ENCODE measurements at places on chromosomes 16 and 17.

GRCh38 chr17:48634493-48635208, 8.5 kb upstream of the HOXB9 start:
- DNase-seq: peak; percentile 57

DNA sequence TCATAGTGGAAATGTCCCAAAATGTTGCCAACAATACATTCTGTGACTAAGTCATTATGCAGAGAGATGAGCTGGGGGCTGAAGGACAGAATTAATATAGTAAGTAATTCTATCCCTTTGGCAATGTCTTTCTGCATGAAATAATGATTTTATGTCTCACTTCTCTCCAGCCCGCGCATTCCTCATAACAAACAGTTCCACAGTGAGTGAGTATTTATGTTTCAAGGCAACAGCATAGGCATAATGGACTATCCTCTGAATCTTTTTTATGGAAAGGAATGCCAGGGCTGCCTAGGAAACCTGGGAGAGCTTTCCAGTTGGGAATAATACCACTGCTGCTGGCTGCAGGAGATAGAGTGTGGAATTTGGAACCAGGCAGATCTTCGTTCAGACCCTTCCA, 477.7 kb downstream of the HS3ST4 start:
- DNase-seq: no peak

DNA sequence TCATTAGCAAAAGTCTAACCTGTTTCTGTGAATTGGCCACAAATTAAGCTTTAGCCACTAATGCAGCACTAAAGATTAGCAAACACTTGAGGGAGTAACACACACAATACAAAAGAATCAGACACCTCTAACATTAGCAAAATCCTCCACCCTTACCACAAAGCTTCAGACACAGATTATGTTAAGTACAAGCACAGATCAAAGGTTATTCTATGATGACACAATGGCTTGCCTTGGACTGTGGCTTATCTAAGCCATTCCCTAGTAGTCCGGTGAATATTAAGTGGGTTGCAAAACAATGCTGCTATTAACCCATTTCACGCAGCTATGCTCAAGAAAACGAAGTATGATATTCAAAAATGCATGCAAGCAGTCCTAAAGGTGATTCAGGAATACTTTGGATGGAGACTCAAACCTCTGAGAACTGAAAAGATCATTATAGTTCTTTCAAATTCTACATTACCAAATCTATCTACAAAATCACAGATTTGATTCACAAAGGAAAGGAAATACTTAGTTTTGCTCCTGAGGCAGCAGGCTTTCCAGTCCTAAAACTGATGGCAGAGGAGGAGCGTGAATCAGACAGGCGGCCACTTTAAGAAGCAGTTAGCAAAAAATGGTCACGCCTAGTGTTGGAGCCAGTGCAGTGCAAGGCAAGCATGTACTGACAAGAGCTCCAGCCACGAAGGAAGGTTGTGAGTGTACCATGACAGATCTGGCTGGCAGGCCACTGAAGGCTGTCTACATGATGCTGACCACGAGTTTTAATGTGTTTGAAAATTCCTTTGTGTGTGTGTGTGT, 67.2 kb downstream of the PARN start:
- no peak for DNase-seq

DNA sequence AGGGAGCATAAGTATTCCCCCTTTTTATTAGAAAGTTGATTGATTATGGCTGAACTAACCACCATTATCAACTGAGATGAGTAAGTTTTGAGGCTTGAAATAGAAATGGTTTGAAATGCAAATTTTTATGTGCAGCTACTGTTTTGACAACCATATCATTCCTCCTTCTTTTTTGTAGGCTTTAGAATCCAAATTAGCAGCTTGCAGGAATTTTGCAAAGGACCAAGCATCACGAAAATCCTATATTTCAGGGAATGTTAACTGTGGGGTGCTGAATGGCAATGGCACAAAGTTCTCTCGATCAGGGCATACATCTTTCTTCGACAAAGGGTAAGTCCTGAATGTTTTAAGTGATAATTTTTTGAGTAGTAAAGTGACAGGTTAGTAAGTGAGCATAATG, 24.1 kb downstream of the NDEL1 start:
- no peak for DNase-seq

DNA sequence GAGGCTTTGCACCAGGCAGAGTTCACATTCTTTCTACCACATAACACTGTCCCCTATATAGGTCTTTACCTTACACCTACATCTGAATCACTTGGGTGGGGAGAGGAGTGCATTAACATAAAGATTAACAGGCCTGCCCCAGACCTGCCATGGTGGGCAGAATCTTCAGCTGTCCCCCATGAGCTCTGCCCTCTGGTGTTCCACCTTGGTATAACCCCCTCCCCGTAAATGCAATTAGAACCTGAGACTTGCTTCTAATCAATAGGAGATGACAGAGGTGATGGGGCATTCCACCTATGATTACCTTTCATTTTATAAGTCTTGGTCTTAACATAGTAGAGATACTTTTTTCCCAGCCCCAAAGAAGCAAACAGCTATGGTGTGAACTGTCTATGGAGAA, 20.4 kb upstream of the GRIN2A start:
- no peak for DNase-seq

DNA sequence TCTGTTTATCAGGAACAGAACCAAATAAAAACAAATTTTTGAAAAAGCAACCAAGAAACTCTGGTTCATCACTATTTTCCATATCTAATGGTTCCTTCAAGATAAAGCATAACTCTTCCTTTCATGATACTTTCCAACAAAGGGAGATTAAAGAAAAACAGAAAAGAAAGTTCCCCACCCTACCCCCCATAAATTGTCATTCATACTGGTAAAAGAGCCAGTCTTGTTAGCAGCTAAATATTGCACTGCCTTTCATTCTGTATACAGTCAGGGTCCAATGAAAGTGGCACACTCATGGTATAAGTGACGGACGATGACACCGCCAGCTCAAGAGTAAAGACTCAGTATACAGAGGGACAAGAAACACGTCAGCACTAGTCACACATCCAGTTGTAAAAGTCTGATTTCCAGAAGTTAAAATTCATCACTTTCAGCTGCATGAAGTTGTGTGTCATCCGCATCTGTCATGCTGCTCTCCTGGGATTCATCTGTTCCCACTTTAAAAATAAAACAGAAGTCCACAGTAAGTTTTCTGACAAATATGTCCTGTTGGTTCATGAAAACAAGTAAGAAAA, 68.5 kb downstream of the CDC27 start:
- DNase-seq: no peak

DNA sequence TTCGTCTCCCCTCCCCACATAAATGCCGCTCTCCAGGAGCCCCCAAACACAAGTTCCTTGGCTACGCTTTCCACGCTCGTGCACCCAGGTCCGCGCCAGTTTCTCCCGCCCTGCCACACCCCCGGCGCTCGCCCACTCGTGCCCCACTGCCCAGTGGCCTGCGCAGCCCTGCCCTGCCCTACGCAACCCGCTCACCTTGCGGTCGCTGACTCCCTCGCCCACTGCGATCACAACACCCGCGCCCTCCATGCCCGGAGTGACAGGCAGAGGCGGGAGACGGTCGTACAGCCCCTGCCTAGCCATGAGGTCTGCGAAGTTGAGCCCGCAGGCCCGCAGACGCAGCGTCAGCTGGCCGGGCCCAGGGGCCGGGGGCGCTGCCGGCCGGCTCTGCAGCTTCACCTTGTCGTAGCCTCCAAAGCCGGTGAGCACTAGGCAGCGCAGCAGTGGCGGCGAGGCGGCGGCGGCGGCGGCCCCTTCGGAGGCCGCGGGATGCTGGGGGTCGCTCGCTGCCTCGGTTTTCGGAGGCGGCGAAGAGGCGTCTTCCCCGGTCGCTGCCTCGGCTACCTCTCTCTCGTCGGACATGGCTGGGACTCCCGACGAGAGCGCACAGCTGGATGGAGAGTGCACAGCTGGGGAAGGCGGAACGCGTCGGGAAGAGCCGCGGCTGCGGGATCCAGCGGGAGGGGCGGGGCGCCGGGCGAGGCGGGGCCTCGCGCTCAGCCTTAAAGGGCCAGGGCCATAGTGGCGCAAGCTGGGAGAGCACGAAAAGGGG, at the start of gene VAT1:
Gene VAT1, minus strand, starts transcription at position 645 of the 772 bp plus-strand sequence. Its CDS starts 63 bp downstream, at position 582.
- peak; percentile 90 for DNase-seq

DNA sequence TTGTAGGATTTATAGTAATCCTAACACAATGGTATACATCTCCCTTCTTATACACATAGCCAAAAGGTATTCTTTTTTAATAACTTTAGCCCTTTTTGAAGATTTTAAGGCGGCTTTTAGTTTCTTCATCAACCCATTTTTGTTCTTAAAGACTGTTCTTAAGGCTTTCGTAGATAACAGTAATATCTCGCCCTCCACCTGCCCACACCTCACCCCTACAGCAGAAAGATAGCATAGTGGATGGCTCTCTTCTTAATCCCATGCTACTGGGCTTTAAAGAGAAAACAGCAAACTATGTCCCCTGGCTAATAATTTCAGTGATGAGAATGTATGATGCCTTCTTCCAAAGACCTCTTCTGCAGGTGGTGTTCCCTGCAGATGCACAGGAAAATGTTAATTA, 8.6 kb downstream of the IGSF6 start:
- DNase-seq: no peak

GRCh38 chr17:34858591-34859565, 102.4 kb downstream of the CCT6B start:
- peak; percentile 37 for DNase-seq

GRCh38 chr16:70682239-70683145, 3.4 kb downstream of the MTSS2 start:
- no peak for DNase-seq

DNA sequence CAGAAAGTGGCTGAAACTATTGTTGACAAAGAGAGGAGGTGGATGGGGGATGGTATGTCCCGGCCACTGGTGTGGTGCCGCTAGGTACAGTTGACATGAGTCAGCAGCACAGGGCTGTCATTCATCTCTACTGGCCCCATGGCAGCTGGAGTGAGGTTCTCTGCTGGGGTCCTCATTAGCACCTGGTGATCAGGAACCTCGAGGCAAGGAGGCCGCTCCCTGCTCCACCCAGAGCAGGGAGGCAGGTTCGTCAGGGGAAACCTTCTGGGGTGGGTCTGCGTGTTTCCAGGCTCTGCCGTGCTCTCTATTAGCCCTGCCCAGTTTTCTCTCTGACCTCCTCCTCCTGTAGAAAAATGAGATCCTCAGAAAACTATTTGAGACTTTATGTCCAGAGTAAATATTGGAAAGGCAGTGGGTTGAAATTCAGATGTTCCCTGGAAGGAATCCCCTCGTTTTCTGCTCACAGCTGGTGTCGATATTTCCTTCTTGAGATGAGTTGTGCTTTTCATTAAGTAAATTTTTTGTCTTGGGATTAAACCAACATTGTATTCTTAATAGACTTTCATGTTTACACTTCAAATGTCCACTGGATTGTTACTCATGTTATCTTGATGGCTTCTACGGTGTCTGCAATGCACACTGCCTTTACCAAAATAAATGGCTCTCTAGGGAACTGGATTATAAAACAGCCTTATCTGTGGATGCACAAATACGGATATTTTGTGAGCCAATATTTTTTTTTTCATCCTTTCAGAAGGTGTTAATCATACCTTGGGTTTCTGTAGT, 7.1 kb downstream of the NTN1 start:
- no peak for DNase-seq
